ENCODE measurements at places on chromosomes 6 and 20.

- DNase-seq, result no peak
These were observed 23.0 kb upstream of the ECHDC1 start for GRCh38 chr6:127366282-127367022.

DNA sequence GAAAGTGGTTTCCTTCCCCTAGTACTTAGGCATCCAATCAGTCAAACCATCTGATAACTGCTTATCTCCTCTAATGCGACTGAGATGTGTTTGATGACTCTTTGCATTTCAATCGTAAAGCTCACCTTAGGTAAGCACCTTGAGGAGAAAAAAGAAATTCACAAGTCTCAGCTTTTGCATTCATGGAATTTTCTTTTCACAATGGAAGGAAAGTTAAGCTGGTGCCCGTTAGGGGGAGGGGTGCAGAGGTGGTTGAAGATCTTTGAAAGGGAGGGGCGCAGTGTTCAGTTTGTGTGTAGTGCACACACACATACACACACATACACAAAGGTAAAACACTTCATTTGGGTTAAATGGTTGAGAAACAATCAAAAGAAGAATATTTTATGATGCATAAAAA is 87.1 kb upstream of the SALL4 start:
- DNase-seq, result no peak

DNA sequence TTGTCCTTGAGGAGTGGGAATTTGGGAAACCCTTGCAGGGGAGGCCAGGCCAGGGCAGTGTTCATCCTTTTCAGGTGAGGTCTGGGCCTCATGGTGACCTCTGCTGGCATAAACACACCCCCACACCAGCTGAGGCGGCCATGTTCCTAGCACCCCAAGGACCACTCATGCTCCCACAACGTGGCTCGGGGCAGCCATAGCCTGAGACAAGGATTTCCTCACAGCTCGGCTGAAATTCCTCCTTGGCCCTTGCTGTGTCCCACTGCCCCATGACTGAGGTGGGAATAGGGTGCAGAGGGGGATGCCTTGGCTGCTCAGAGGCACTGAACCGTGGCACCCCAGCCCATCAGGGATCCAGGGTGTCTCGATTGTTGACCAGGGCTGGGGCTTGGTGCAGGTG is 27.3 kb upstream of the SPDEF start:
- no peak for DNase-seq

GRCh38 chr20:38354227-38354626 is 7.9 kb downstream of the LBP start:
- DNase-seq, result no peak

- DNase-seq, result no peak
These were observed 23.4 kb downstream of the KCNS1 start for GRCh38 chr20:45077559-45077958.

DNA sequence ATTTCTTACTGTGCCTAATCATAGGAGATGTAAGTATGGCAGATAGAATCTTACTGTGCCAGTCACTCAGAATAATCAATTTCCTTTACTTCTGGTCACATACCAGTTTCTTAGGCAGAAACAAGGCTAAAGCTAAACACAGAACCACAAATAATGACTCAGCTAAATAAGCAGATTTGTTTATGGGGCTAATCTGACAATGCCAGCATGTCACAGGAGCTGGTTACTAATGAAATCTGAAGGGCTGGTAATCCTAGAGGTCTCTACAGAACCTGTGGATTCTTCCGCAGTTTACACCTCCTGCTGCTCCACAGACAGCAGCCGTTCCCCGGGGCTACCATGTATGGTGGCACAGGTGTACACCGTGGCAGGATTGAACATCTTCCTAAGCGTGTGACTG is 80.8 kb downstream of the LYRM4 start:
- no peak for DNase-seq

DNA sequence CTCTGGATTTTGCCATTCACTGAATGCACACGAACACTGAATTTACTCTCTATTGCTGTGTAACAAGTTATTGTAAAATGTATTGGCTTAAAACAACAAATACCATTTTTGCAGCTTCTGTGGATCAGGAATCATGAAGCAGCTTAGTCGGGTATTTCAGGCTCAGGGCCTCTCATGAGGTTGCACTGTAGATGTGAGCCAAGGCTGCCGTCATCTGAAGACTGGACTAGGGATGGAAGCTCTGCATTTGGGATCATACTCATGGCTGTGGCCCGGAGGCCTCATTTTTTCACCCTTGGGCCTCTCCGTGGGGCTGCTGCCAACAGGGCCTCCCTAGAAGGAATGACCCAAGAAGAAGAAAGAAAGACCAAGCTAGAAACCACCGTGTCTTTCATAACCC is 492.4 kb upstream of the CDH4 start:
- no peak for DNase-seq

GRCh38 chr6:30006170-30007131 is 54.6 kb upstream of the POLR1H start:
- DNase-seq, result no peak

- no peak for DNase-seq
These were observed 134.7 kb upstream of the RSPO3 start for GRCh38 chr6:126983779-126984178.

DNA sequence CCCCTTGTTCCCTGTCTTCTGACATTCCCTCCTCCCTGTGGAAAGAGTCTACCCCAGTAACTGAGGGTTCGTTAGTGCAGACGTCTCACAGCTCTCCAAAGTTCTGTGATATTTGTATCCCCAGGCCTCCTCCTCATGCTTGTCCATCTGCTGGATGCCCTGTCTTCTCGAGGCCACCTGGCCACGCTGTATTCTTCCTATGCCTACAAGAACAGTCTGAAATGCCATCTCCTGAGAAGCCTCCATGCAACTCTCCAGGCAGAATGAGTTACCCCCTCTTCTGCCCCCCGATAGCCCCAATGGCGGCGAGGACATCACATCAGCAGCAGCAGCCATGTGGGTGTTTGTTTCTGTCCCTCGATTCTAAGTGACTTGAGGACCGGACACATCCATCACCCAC is 9.3 kb downstream of the ULBP2 start:
- no peak for DNase-seq

DNA sequence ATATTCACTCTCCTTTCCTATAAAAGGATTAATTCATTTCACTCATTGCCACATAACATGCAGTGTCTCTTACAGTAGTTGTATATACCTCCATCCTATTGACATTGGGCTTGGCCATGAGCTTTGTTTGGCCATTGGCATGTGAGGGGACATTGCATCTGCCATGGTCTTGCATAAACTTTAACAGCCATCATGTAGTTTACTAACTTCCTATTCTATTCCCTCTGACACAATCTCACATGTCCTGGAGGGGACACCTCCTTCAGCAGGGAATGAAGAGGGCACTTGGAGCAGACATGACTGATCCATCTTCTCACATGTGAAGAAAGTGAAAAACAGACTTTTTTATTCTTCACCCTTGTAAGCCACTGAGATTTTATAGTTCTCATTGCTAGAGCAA is 115.5 kb upstream of the MARCKS start:
- no peak for DNase-seq

- no peak for DNase-seq
These were observed 25.8 kb upstream of the SLC9A8 start for GRCh38 chr20:49786668-49787370.

- DNase-seq, result no peak
These were observed 33.0 kb downstream of the CHRNA4 start for GRCh38 chr20:63328026-63328700.

GRCh38 chr20:25315418-25316210 is 67.7 kb downstream of the PYGB start:
- DNase-seq, result no peak
